ENCODE measurements at places on chromosomes 5 and 9. TPM values are rescaled to one million over a fixed set of nuclear protein-coding genes. Genes with fewer than 3 reads are reported as not detected.

GRCh38 chr5:124401476-124402143 is 344.8 kb downstream of the ZNF608 start:
- no peaks in the 10 kb centered on the region for H3K27me3 ChIP-seq
- no peaks in the 10 kb centered on the region for H3K36me3 ChIP-seq

- H3K36me3 ChIP-seq = no peaks in the 10 kb centered on the region
- no peaks in the 10 kb centered on the region for H3K27me3 ChIP-seq
- DNase-seq = peak; percentile 89
- H3K27ac ChIP-seq = peak overlapping the region; percentile 98
Observed at GRCh38 chr5:149731617-149732323, 1.7 kb downstream of the PPARGC1B start.

DBH gene
- 0.30 TPM for polyA plus RNA-seq

- peaks cover 42% of the 10 kb centered on the region for H3K27me3 ChIP-seq
- H3K4me1 ChIP-seq = peaks cover 12% of the 10 kb centered on the region
- no peaks in the 10 kb centered on the region for H3K36me3 ChIP-seq
- DNase-seq = no peak
Observed at GRCh38 chr5:37836235-37836591, 3.6 kb downstream of the GDNF start.

DNA sequence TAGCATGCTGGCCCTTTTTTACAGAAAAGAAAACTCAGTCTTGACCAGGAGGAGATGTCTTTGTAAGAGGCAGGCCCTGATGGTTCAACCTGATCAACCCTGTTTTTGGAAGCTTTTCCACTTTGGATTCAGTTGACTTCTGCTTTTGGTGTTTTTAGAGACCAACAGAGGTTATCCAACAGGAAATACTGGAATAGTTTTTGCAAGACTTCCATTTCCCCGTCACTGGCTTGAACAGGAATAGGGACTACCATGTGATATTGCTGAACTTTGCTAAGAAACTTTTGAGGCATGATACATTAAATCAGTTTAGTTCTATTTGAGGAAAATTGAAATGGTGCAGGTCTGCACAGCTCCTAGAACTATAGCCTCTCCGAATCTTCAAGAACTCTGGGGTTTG is 17.1 kb upstream of the DAB2 start:
- no peak for DNase-seq
- no peak overlapping the region for H3K27ac ChIP-seq
- peaks cover 3% of the 10 kb centered on the region for H3K4me1 ChIP-seq
- H3K36me3 ChIP-seq = no peaks in the 10 kb centered on the region

ARHGEF37 gene
- polyA plus RNA-seq = 8.7 TPM

TNFSF15 gene
- 0.79 TPM for polyA plus RNA-seq

- no peak for DNase-seq
- no peaks in the 10 kb centered on the region for H3K36me3 ChIP-seq
- H3K27me3 ChIP-seq = no peaks in the 10 kb centered on the region
- H3K27ac ChIP-seq = peak overlapping the region; percentile 14
Observed at GRCh38 chr5:16995372-16995771, 59.3 kb upstream of the MYO10 start.

BTNL3 gene
- 35.6 TPM for polyA plus RNA-seq

GRCh38 chr9:89408628-89409101 is 89.2 kb downstream of the SEMA4D start:
- H3K27ac ChIP-seq = peak overlapping the region; percentile 65
- no peak overlapping the region for H3K4me3 ChIP-seq
- no peak for DNase-seq
- no peaks in the 10 kb centered on the region for H3K27me3 ChIP-seq

SLC25A2 gene
- 0.45 TPM for polyA plus RNA-seq

SPARC gene
- 487 TPM for polyA plus RNA-seq

GRCh38 chr9:126500600-126501382 is 112.9 kb upstream of the LMX1B start:
- no peaks in the 10 kb centered on the region for H3K4me1 ChIP-seq
- peak; percentile 52 for DNase-seq
- peaks cover 61% of the 10 kb centered on the region for H3K36me3 ChIP-seq
- peaks cover 15% of the 10 kb centered on the region for H3K27me3 ChIP-seq
- no peak overlapping the region for H3K4me3 ChIP-seq

DNA sequence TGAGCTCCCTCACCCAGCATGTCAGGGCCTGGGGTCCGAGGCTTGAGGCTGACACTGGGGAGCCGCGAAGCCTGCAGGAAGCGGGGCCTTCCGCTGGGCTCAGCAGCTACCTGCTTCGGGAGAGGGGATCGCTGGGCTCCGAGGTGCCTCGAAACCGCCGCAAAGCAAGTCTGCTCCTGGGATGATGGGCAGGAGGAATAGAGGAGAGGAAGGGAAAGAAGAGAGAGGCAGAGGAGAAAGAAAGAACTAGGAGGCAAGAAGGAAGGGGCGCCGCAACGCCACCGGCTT is 1.5 kb upstream of the PRDM12 start:
- DNase-seq = no peak
- no peak overlapping the region for H3K27ac ChIP-seq
- H3K27me3 ChIP-seq = peaks cover 50% of the 10 kb centered on the region
- H3K4me3 ChIP-seq = no peak overlapping the region
- no peaks in the 10 kb centered on the region for H3K36me3 ChIP-seq
- H3K4me1 ChIP-seq = peaks cover 21% of the 10 kb centered on the region

DNA sequence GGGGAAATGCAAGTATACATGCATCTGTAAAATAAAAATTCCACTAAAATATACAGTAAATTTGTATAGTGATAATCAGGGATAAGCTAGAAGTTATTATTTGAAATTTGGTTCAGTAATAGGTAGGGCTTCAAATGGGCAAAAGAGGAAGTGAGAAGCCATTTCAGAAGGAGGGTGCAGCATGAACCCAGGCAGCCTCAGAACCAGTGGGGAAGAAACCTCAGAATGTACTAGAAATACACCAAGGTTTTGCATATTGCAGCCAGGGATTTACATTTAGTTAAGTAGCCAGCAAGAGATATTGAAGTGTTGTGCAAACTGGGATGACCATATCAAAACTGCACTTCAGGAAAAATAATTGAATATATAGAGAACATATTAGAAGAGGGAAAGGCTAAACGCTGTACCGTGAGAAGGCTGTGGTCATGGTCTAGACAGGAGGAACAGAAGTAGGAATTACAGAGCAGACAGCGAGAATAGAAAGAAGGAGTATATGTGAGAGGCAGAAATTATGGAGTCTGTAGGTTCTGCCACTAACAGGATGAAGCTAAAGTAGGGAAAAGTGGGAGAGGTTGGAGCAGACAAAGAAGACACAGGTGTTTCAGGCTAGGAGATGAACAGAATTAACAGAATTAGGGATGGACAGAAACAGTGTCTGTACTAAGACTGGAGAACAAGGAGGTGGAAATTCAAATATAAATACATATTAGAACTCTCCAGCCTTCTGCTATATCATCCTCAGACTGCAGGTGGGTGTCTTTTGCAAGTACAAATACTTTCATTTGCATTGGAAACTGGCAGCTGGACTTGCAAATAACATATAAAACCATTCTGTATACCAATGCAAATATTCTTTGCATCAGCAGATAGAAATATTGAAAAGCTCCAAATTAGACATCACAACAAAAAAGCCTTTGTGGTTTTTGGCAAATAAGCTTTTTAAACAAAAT is 335.6 kb downstream of the ZNF608 start:
- no peaks in the 10 kb centered on the region for H3K27me3 ChIP-seq
- H3K4me1 ChIP-seq = peaks cover 3% of the 10 kb centered on the region
- no peak overlapping the region for H3K4me3 ChIP-seq
- DNase-seq = no peak
- no peaks in the 10 kb centered on the region for H3K36me3 ChIP-seq

DNA sequence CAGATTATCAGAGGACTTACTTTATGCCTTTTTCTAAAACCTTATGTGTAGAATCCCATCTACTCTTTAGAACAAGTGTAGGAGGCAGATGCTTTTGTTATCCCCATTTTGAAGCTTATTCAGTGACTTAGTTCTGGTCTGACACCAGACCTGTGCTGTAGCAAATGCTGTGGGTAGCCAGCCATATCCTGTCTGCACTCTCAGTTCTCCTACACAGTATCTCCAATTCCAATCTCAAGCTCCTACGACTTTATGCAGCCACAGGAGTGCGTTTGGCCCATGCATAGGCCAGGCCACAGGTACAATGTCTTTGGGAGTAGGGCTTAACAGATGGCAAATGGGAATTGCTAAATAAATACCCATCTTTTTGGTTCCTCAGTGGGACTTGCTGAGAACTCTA is 292.6 kb downstream of the MCTP1 start:
- H3K4me1 ChIP-seq = no peaks in the 10 kb centered on the region
- no peak overlapping the region for H3K27ac ChIP-seq
- H3K4me3 ChIP-seq = no peak overlapping the region

- peak; percentile 84 for DNase-seq
- no peaks in the 10 kb centered on the region for H3K27me3 ChIP-seq
- H3K36me3 ChIP-seq = no peaks in the 10 kb centered on the region
- H3K4me3 ChIP-seq = peak within 1 kb of the TSS; percentile 76
Observed at GRCh38 chr9:94639061-94639998, at the start of gene FBP1. TSS of gene FBP1 (minus strand) at chr9:94639518. CDS start at chr9:94639310, 208 bp downstream.

- no peaks in the 10 kb centered on the region for H3K36me3 ChIP-seq
- no peak overlapping the region for H3K4me3 ChIP-seq
- no peak overlapping the region for H3K27ac ChIP-seq
- H3K27me3 ChIP-seq = no peaks in the 10 kb centered on the region
- H3K4me1 ChIP-seq = no peaks in the 10 kb centered on the region
- DNase-seq = no peak
Observed at GRCh38 chr5:54081415-54081814, 229.0 kb downstream of the ARL15 start.

GRCh38 chr9:90881648-90882047 is 80.0 kb downstream of the SYK start:
- no peak for DNase-seq
- H3K4me3 ChIP-seq = no peak overlapping the region
- no peaks in the 10 kb centered on the region for H3K4me1 ChIP-seq
- H3K36me3 ChIP-seq = peaks cover 33% of the 10 kb centered on the region

DNA sequence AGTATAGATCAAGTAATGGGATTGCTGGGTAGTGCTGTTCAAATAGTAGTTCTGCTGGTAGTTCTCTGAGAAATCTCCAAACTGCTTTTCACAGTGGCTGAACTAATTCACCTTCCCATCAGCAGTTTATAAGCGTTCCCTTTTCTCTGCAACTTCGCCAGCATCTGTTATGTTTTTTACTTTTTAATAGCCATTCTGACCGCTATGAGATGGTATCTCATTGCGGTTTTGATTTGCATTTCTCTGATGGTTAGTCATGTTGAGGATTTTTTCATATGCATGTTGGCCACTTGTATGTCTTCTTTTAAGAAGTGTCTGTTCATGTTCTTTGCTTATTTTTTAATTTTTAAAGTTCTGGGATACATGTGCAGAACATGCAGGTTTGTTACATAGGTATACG is 279.2 kb upstream of the NREP start:
- DNase-seq = no peak
- no peak overlapping the region for H3K4me3 ChIP-seq
- no peaks in the 10 kb centered on the region for H3K27me3 ChIP-seq

DNA sequence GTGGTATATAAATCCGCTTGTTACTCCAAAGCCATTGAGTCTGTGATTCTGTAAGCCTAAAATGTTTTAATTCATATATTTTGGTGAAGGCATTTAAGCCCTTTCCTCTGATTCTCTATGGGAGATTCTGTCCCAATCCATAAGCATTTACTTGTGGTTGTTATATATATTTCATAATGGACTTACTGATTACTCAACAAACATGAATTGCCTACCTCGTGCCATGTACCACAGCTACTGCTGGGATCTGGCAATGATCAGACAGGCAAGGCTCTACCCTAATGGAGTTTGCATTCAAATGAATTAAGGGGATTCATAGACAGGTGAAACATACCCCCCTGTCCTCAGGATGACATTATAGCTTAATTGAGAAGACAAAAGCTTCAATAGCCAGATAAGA is 54.5 kb downstream of the C9orf152 start:
- H3K4me1 ChIP-seq = no peaks in the 10 kb centered on the region
- H3K4me3 ChIP-seq = no peak overlapping the region
- no peaks in the 10 kb centered on the region for H3K36me3 ChIP-seq
- peak overlapping the region; percentile 5 for H3K27ac ChIP-seq
- no peaks in the 10 kb centered on the region for H3K27me3 ChIP-seq

DNA sequence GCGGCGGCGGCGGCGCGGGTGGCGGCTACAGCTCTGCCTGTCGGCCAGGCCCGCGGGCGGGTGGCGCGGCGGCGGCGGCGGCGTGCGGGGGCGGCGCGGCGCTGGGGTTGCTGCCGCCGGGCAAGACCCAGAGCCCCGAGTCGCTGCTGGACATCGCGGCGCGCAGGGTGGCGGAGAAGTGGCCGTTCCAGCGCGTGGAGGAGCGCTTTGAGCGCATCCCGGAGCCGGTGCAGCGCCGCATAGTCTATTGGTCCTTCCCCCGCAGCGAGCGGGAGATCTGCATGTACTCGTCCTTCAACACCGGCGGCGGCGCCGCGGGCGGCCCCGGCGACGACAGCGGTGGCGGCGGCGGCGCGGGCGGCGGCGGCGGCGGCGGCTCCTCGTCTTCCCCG is 296 bp downstream of the ZSWIM6 start:
- no peak for DNase-seq
- H3K4me1 ChIP-seq = peaks cover 36% of the 10 kb centered on the region
- peak overlapping the region; percentile 79 for H3K4me3 ChIP-seq
- no peaks in the 10 kb centered on the region for H3K27me3 ChIP-seq
- H3K36me3 ChIP-seq = peaks cover 9% of the 10 kb centered on the region
- H3K27ac ChIP-seq = peak overlapping the region; percentile 91

DNA sequence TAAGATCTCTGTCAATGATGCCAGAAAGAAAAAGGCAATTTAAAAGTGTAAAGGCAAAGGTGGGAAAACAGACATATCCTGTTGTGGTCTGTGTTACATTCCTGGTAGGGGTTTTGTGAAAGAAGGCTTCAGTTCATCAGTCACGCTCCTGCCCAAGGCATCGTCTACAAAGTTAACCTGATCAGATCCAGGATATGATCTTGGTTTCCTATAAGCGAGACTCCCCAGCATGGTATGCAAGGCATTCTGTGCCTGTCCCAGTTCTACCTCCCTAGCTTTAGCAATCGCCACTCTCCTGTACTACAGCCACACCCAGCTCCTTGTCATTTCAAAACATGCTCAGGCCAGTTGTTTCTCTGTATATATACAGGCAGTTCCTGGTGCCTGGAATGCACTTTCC is 58.0 kb upstream of the PTPN3 start:
- no peaks in the 10 kb centered on the region for H3K4me1 ChIP-seq
- DNase-seq = no peak
- H3K27me3 ChIP-seq = no peaks in the 10 kb centered on the region

DNA sequence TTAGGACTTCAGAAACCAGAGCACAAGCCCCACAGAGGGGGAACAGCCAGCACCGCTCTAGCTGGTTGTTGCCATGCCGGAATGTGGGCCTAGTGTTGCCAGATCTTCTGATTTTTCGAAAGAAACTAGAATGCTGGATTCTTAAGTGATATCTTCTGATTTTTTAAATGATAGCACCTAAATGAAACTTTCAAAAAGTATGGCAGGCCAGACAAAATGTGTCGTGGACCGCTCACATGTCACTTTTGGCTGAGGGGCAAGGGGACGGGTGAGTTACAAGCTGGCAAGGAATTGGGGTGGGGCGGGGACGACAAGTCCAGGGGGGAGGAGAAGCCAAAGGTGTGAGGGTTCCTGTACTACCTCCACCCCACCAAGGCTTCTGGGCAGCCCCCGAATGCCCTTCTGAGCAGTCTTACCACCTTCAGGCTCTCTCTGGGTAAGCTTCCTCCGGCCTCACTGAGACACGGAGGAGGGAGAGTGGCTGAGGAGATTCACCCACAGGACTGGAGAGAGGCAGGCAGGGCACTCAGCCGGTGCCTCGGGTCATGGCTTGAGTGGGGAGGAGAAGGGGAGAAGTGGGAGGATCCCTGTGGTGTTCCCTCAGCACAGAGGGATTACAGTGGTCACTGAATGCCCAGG is 10.3 kb downstream of the B4GALT7 start:
- no peak overlapping the region for H3K4me3 ChIP-seq
- DNase-seq = no peak
- H3K36me3 ChIP-seq = no peaks in the 10 kb centered on the region
- H3K4me1 ChIP-seq = no peaks in the 10 kb centered on the region
- H3K27ac ChIP-seq = no peak overlapping the region

NTRK2 gene
- polyA plus RNA-seq = not detected

DRD1 gene
- polyA plus RNA-seq = 0.07 TPM

SURF2 gene
- 30.3 TPM for polyA plus RNA-seq

PIK3R1 gene
- 68.4 TPM for polyA plus RNA-seq

ZBTB26 gene
- 1.1 TPM for polyA plus RNA-seq

All from small intestine (tissue), 16 donors.